GM06990 (cell line): ENCODE measurements at places on chromosomes 3 and 15.

DNA sequence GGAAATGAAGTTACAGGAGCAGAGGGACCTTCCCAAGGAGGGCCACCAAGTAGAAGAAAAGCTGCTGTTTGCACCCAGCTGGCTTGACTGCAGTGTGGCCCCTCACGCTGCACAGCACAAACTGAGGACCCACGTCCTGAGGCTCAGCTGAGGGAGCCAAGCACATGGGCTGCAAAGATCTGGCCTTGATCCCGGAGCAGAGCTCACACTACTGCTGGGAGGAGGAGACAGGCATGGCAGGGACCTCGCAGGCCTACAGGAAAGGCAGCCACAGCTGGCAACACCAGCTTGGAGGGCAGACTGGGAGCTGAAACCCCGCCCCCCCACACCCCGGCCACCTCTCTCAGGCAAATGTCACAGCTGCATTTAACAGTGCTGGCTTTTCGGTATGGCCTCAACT, 39.7 kb downstream of the KLHL25 start:
- no peak for DNase-seq

GRCh38 chr3:80000022-80000421, 232.2 kb upstream of the ROBO1 start:
- DNase-seq: no peak

DNA sequence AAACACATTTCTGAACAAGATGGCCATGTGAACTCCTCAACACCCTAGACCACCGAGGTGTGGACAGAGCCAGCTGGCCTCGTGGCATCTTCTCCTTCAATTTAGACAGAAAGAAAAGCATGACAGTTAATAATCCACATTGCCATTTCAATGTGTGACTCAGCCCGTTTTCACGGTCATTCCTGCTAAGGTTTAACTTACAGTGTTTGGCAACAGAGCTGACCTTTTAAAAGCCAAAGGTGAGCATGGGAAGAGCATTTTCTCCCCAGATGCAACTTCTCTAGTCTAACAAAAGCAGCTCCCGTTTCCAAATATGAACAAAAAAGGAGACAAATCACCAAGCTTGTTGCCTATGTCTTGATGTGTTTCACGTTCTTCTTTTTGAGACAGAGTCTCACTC, 417.6 kb upstream of the WNT5A start:
- DNase-seq: no peak

GRCh38 chr3:134369231-134369741, 5.0 kb downstream of the AMOTL2 start:
- no peak for DNase-seq

DNA sequence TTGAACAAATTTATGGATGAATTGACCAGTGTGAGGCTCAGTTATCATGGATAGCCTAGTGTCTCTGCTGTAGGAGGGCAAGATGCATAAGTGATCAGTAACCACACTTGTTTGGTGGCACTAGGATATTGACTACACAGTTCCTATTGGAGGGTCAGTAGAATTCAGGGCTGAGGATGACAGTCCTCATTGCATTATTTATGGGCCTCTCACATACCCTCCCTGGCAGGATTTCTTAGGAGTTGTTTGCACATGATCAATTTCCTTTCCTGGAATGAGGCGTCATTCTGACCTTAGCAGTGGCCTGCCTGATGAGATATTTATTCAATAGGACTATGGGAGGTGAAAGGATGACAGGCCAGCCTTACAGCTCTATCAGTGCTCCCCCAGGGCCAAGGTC, 125.1 kb upstream of the AGBL1 start:
- DNase-seq: no peak

DNA sequence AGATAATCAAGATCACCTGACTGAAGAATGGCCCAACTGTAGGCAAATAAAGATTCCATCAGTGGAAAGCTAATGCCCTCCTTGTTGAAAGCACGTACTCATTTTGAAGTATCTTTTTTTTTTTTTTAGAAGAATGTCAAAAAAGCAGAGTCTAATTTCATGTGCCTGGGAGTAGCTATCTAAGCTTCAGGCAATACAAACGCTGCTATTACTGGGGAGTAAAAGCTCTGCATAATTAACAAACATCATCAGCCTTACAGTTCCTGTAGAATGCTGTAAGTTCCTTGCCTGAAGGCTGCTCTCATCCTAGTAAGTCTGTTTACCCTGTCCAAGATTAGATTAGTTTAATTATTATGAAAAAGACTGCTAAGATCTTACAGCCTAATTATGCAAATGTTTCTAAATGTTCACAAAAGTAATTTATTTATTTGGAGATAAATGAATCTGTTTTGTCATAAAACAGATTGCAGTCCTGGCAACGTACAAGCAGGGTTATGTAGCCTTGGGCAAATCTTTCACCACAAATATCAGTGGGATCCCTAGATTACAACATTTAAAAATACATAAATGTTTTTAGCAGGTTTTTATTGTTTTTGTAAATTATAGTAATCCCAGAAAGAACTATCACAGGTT, 451.3 kb upstream of the AGTR1 start:
- no peak for DNase-seq

- no peak for DNase-seq
Measured at GRCh38 chr15:90020021-90020735, 19.1 kb downstream of the ZNF710 start.

- peak; percentile 57 for DNase-seq
Measured at GRCh38 chr3:42194943-42195510, 71.0 kb downstream of the CCK start.

GRCh38 chr3:32376115-32376514, 15.5 kb upstream of the CMTM7 start:
- DNase-seq: no peak

- no peak for DNase-seq
Measured at GRCh38 chr3:13075986-13076654, 2.9 kb upstream of the IQSEC1 start.

GRCh38 chr3:190359813-190360212, 28.1 kb upstream of the CLDN16 start:
- no peak for DNase-seq

GRCh38 chr3:71672340-71672739, 52.9 kb downstream of the EIF4E3 start:
- no peak for DNase-seq

GRCh38 chr3:161503271-161503670, 6.7 kb downstream of the OTOL1 start:
- no peak for DNase-seq

DNA sequence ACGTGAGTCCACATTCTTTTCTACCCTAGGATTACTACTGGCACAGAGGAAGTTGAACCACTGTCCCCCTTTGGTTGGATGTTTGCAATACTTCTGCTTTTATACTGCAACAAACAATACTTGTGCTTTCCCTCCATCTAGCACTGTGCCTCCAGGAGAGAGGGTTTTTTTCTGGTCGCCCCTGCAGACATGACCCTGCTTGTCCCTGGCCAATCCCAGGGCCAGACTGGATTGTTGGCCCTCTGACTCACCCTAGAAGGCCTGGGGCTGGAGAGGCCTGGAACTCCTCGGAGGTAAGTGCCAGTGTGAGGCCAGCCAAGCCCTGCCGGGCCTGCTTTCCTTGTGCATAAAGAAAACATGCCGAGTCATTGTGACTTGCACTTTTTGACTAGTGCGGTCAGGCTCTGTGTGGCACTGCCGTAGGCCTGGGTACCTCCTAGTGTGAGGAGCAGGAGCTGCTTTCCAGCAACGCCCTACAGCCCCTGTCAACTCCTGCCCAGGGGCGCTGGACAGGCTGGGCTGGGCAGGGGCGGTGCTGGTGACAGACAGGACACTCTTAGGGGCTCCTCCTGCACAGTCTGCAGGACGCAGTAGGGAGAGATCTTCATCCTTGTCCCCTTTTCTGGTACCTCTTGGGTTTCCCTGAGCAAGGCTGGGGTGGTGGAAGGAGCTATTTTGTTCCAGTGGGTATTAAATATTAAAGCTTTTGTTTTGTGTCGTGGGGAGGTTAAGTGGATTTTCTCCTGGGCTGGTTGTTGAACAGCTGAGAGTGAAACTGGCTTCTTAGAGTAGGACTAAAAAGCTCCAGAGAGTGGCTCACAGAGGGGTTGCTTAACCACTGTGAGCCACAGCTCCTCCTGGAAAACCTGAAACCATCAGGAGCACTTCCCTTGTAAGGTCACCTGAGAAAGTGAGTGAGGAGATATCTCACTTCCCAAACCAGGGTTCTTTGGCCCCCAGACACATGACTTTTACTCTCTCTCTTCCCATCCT, 14.4 kb upstream of the TKT start:
- DNase-seq: peak; percentile 55

DNA sequence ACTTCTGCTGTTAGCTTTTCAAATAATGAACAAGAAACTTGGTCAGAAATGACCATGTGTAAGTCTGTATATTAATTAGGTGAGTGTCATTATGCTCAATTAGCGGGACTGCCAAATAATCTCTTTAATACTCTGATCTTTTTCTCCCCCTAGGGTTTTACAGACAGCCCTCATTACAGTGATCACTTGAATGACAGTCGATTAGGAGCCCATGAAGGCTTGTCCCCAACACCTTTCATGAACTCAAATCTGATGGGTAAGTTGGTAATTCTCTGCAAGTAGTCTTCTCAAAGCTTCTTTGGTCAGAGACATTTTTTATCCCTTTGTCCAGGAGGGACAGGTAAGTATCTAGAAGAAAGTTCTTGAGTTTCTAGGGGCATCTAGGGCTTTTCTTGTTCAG, 173.2 kb downstream of the TCF12 start:
- no peak for DNase-seq

- no peak for DNase-seq
Measured at GRCh38 chr3:12922881-12923431, 81.6 kb upstream of the RPL32 start.

DNA sequence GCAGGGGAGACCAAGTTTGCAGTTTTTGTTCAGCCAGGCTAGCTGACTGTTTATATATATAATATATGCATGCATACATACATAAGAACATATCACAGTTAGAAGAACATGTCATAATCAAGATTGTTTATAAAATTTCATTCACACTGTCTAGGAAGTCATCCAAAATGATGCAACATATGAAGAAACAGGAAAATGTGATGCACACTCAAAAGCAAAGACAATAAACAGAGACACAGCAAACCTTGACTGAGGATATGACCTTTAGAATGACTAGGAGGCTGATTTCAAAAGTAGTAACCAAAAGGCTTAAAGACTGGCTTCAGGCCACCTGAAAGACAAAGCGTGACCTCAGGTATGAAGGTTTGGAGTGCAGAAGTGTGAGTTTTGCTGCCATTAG, 166.2 kb upstream of the NDN start:
- no peak for DNase-seq

- DNase-seq: no peak
Measured at GRCh38 chr3:123229145-123229544, 27.4 kb downstream of the SEC22A start.

- peak; percentile 66 for DNase-seq
Measured at GRCh38 chr15:60795889-60796288, 316.9 kb upstream of the ICE2 start.

- DNase-seq: no peak
Measured at GRCh38 chr15:81304226-81304625, 19.7 kb downstream of the STARD5 start.

GRCh38 chr15:25245801-25246622, 192.8 kb downstream of the UBE3A start:
- no peak for DNase-seq

- no peak for DNase-seq
Measured at GRCh38 chr3:111906656-111907055, 47.6 kb downstream of the PHLDB2 start.

DNA sequence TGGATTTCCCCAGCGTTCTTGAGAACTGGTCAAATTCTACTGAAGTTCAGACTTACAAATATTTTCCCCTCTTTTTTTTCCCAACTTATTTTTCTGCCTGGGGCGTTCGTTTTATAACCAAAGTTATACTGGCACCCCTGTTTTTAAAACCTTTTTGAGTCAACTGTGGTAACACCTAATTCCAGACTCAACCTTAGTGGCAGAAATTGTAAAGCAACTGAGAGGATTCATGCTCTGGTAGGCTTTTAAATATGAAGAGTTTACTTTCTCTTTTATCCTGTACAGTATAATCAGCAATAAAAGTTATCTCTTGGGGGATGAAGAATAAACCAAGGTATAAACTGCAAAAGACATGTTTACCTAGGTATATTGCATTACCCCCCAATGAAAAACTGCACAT, 2.3 kb downstream of the IL5RA start:
- no peak for DNase-seq

DNA sequence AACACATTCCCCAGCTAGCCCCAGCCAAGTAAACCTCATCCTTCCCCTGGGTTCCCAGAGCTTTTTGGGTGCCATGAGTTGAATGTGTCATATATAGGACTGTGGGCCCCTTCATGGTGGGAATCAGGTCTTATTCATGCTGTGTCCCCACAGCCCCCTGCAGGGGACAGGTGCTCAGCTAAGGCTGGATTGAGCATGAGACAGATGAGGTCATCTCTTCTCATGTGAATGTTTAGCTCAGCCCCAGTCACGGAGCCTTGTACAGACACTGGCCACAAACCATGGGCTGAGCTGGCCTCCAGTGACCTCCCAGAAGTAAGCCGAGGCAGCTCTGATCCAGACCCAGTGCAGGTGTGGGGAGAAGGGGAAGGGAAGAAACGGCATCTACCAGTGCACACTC, 70.7 kb downstream of the C3orf70 start:
- DNase-seq: no peak

DNA sequence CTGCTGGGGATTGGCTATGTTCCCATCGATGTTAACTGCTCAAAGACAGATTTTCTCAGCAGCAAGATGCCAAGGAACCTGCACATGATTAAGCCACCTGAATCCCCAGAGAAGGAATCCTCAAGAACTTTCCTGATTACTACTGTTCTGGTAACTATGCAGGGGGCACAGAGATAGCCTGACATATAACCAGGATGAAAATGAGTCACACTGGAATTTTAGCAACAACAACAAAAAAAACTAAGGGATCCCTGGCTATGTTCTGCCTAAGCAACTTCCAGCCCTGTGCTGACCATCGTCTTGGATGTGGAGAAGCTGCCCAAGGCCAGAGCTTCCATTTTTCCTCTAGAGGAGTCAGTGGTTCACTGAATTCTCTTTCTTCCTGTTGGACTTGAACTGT, 13.8 kb downstream of the RIOX2 start:
- no peak for DNase-seq

DNA sequence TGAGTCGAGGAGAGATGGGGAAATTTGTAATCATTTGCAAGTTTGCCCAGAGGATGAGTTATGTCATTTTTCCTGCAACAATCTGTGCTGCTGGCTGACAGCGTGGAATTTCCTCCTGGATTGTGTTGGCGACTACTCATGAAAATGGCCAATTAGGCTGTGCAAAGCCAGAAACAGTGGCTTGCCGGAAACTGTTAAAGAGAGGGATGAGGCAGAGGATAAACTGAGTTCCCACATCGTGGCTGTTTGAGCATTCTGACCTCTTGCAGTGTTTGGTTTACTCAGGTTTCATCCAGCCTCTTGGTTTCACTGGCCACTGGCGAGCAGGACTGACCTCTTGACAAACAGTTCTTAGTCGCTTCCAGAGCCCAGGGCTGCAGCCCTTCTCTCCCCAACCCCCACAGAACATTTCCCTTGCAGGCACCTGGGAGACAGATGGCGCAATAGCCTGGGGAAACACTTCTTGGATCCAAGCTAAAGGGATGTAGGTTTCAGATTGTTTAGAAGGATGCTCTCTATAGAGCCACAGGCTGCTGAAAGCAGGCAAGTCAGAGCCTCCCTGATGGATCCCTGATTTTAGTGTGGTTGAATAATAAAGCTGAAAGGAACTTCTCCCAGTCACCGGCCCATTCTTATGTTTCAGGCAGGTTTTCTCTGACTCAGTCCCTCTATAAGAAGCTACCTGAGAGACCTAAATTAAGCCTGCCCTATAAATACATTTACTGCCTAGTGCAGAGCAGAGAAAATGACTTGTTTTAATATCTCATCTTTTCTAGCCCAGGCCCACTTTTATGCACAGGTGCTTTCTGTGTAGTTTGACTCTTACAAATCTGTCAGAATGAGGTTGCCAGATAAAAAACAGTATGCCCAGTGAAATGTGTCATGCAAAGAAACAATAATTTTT, 92.8 kb upstream of the UBE2E1 start:
- no peak for DNase-seq
